ENCODE measurements at places on chromosomes 2 and 18.

GRCh38 chr18:47899107-47899840, 31.2 kb downstream of the SMAD2 start:
- no peak for DNase-seq

- no peak for DNase-seq
Measured at GRCh38 chr2:112614201-112614840, 29.9 kb downstream of the CHCHD5 start.

- no peak for DNase-seq
Measured at GRCh38 chr2:43199492-43200488, 26.6 kb downstream of the ZFP36L2 start.

DNA sequence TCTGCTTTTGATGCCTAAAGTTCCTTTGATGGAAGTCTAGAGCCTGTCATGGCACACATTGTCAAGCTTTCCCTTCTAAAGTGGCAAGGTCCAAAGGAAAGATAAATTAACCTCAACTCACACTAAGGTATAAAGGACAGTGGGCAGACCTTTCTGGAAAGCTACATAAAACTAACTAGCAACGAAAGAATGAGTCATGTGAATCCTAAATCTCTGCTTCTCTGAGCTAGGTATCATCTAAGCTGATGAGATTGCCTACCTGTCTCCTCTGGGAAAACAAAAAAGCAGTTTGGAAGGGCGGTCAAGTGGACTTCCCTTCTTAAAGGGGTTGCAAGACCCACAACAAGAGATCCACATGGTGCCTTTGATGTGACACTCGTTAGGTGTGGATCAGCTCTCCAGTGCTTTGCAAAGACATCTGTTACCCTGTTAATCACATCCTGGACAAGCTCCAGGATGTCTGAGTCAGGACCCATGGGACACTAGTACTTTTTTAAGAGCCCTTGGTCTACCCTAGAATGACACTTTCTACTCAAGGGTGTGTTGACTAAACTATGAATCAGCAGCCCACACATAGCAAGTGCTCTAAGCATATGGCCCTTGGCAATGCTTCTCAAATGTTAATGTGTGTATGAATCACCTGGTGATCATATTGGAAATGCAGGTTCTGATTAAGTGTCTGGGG, 173.5 kb downstream of the ALK start:
- no peak for DNase-seq

DNA sequence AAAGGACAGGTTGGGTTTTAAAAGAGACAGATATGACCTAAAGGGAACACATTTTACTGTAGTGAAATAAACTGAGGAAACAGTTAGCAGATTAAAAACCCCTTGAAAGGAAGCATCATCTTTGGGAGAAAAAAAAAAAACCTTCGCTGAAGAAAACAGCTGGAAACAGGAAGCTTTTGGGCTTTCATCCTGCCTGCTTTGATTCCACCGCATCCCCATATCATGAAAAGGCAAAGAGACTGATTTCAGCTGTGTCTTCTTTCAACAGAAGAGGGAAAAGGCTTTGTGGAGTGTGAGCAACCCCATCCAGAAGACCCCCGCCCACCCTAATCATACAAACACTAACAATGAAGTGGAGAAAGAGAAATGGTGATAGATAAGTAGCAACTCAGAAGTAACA, 86.4 kb downstream of the TCF4 start:
- DNase-seq, result no peak

GRCh38 chr18:69759046-69759445, 188.6 kb downstream of the CD226 start:
- DNase-seq, result no peak

DNA sequence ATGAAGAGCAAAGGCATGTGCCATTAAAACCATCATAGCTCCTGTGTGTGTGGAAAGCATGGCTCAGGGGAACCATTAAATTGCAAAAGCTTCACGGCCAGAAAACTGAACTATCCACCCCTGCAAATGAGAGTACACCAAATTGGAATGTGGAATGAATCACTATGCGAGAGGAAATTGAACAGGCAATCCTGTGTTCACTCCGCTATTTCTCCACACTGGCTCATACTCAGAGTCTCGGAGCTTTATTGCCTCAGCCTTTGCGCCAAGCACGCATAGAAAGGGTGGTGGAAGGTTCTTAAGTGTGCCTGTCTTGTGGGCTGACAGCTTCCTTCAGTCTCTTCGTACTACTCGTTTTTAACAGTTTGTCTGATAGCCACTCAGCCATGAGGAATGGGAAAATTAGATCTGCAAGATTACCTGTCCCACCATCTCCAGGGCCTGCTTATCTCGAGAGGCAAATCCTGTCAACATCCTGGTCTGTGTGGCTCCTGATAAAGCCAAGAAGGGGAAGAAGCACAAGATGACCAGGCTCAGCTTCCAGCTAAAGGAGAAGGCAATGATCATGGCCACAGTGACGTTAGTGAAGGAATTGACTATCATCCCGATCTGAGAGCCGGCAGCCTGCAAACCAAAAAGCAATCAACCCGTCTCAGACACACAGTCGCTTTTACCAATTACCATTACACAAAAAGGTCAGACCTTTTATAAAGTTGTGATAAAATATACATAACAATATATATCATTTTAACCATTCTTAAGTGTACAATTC, 34.9 kb downstream of the G6PC2 start:
- DNase-seq, result no peak

GRCh38 chr18:78239090-78239457, 740.5 kb upstream of the SALL3 start:
- DNase-seq, result no peak

DNA sequence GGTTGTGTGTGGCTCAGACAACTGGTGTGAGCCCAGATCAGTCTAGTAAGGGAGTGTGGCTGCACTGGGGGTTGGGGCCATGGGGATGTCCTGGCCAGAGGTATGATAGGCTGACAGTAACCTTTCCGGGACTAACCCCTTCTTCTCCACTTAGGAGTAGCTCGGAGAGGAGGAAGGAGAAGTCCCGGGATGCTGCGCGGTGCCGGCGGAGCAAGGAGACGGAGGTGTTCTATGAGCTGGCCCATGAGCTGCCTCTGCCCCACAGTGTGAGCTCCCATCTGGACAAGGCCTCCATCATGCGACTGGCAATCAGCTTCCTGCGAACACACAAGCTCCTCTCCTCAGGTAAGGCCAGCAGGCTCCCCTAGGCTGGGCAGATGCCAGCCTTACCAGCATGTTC, 49.5 kb downstream of the EPAS1 start:
- no peak for DNase-seq

GRCh38 chr2:55111570-55112228, 61.4 kb upstream of the RTN4 start:
- DNase-seq, result peak; percentile 96

DNA sequence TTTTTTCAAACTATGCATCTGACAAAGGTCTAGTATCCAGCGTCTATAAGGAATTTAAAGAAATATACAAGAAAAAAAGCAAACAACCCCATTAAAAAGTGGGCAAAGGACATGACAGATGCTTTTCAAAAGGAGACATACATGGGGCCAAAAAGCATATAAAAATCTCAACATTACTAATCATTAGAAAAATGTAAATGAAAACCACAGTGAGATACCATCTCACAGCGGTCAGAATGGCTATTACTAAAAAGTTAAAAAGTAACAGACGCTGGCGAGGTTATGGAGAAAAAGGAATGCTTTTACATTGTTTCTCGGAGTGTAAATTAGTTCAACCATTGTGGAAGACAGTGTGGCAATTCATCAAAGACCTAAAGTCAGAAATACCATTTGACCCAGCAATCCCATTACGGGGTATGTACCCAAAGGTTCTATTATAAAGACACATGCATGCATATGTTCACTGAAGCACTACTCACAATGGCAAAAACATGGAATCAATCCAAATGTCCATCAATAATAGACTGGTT, 643.1 kb upstream of the LRRTM1 start:
- DNase-seq, result no peak

GRCh38 chr2:30656079-30656478, 151.2 kb downstream of the CAPN13 start:
- no peak for DNase-seq

DNA sequence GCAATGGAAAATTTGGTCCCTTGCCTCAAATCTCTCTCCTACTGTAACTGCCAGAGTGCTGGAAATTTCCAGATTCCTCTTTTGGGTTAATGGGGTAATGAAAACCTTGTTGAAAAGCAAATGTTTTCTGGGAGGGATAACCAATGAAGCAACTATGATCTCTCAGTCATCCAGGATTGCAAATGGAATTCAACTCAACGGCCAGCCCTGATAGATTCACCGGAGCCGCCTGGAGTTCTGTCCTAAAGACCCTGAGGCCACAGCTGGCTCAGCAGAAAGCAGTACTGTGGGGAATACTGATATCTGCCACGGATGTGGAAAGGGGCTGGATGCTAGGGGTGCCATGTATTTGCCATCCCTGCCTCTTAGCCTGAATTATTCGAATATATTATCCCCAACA, 167.8 kb downstream of the NRP2 start:
- no peak for DNase-seq

DNA sequence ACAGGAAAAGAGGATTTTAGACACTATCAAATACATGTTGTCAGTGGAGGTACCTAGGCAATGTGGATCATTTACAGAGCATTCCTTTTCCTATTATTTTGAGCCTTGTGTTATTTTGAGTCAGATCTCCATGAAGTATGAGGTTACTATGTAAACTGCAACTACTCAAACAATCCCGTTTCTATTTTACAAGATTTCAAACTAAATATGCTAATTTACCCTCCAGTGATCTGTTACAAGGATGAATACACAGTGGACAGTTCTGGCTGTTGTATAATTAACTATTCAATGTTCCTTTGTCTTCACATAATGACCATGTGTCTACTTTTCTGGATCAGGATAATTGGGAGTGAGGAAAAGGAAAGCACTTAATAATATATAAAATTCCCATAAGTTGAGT, 4.6 kb downstream of the HOXD1 start:
- no peak for DNase-seq

GRCh38 chr2:229673676-229674075, 40.7 kb downstream of the DNER start:
- no peak for DNase-seq

GRCh38 chr2:111068435-111069058, 52.2 kb upstream of the BCL2L11 start:
- DNase-seq, result no peak

DNA sequence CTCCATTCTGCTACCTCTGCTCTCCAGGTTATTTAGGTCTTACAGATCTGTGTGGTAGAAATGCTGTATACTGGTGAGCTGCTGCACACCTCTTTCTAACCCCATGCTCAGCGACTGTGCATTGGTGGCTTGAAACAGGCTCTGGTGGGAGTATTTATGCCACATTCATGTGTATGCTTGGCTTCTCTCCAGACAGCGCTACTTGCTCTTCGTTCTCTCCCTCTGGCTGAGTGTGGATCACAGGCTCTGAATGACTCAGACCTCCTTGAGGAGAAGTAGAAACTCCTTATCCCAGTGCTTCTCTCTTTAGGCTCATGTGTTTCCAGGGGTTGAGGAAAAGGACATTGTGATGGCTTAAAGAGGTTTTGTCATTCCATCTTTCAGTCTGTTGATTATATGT, 54.9 kb downstream of the FHOD3 start:
- no peak for DNase-seq

DNA sequence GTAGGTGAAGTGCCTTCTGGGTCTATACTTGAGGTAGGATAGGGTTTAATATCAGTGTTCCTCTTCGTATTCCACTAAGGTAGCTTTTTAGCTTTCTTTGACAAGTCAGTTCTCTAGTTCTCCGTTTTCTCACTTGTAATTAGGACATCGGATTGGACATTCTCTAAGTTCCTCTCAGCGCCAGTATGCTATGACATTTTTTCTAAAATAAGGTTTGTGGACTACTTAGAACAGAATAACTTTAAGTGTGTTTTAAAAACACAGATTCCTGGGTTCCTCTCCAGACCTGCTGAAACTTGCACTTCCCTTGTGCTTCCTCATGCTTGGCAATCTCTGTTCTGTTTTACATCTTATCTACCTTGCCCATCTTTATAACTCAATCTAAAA, 69.3 kb upstream of the YWHAQ start:
- no peak for DNase-seq

- DNase-seq, result no peak
Measured at GRCh38 chr2:234841321-234842015, 110.3 kb upstream of the SH3BP4 start.

DNA sequence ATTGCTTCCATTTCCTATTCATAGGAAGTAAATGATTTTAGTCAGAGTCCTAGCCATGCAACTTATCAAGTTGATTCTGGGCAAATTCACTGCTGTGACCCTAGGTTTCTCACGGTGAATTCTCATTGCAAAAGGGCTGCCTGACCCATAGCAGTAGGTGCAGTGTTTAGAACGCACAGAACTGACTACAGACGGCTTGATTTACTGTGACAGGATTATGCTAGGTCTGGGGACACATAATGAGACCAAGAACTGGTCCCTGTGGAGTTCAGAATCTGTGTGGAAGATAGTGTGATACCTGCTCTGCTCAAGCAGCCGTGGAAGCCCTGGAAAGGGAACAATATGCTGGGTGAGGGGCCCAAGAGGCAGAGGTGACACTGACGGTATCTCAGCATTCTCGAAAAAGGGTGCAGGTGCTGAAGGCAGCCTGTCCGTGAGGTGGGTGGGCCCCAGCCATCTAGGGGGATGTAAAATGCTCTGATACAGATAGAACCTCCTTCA, 46.4 kb downstream of the ABCG8 start:
- no peak for DNase-seq
